Iris pigment epithelial cell (primary cell): ENCODE measurements at places on chromosomes 6 and 20.

- DNase-seq: peak; percentile 30
Observed at GRCh38 chr6:38080889-38081288, 261.4 kb downstream of the ZFAND3 start.

GRCh38 chr6:84897988-84898594 lies 133.7 kb upstream of the TBX18 start:
- DNase-seq: peak; percentile 88

GRCh38 chr6:148250975-148251685 lies 91.5 kb upstream of the SASH1 start:
- DNase-seq: peak; percentile 76

DNA sequence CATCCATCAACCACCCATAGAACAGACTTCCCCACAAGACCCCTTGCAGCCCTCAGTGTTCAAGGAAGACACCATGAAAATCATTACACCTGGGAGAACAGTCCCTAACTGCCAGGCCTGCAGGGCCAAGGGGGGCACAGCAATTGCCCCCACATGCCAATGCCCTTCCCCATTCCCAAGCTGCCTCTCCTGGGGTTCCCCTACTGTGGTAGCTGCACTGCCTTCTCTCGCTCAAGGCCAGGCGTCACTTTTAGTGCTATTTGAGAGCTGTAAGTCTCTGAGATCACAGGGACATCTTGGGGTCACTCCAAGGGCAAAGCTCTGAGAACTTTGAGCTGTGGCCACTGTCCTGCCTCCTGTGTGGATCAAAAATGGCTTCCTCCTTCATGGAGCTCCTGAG lies 6.0 kb upstream of the ACSS1 start:
- DNase-seq: no peak

DNA sequence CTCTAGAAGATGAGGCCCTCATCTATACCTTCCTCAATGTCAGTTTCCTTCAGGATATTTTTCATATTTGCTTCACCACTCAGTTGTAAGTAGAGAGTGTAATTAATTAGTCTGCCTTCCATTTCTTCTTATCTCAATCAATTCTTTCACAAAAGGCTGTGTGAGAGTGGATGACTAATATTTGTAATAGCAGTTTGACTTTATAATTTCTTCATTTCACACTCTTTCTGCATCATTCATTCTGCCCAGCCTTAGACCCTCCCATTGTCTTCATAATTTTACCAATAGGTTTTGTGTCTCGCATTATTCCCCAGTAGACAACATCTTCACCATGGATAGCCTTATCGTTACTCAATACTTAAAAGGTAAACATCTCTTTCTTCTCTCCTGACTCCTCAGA lies 1239.3 kb upstream of the MAP3K7 start:
- no peak for DNase-seq

DNA sequence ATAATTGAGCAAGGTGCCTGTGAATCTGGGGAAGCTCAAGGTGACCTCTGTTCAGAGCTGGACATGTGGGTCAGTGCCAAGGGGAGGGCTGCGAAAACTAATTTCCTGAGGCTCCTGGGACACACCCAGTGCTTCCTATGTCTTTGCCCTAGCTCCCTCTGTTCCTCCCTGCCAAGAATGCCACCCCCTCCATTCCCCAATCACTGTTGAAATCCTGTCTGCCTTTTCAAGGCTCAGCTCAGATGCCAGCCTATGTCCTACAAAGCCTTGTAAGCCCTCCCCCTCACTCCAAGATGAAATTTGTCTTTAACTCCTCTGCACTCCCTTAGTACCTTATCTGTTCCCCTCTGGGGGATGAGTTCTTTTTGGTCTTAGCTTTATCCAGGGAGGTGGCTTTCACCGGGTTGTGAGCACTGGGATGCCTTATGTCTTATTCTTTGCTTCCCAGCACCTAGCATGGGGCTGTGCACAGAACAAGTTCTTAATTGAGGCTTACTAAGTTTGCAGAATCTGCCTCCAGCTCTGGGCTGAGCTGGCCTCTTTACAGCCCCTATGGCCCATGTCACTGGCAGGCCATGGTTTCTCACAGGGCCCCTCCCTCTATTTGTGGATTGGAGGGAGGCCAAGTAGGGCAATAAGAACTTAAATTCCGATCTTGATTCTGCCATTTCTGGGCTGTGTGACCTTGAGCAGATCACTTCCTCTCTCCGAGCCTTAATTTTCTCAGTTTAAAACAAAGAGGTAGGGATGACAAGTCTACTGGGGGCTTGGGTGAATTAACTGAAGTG lies 51.5 kb upstream of the EPB41L1 start:
- DNase-seq: no peak

GRCh38 chr20:62578294-62578897 lies 63.9 kb upstream of the SLCO4A1 start:
- DNase-seq: no peak

DNA sequence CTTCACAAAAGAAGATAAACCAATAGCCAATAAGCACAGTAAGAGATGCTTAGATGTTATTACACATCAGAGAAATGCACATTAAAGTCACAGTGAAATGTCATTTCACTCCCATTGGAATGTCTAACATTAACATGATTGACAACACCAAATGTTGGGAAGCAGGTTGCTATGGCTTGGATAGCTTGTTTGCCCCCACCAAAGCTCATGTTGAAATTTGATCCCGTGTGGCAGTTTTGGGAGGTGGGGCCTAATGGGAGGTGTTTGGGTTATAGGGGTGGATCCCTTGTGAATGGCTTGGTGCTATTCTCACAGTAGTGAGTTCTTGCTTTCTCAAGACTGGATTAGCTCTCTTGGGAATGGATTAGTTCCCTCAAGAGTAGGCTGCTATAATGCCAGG lies 44.8 kb downstream of the MRAP2 start:
- DNase-seq: no peak

DNA sequence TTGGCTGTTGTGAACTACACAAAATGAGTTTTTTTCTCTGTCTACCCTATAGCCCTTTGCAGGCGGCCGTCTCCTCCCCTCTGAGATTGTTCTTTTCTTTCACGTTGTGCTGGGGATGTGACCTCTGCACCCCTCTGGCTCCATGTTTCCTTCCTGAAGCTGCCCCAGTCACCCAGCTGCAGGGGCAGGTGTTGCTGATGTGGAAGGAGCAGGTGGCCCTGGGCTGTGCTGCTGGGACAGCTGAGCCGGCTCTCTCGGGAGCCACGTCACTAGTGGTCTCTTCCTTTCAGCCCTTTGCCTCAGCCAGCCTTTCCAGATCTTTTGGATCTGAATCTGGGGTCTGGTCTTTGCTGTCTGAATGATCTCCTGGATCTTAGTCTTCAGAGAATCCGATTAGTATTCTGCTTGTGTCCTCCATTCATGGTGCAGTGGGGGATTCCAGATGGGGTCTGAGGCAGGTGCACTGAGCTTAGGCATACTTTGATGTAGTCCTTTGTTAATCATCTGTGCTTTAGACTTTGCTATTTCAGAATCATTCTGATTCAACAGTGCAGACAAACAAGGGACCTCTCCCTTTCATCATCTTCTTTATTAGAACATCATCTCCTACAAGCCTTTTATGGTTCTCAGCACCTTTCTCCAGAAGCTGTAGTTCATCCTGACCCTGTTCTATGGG lies 31.4 kb downstream of the TMEM181 start:
- no peak for DNase-seq

- DNase-seq: no peak
Observed at GRCh38 chr6:20426177-20427082, 24.8 kb downstream of the E2F3 start.

GRCh38 chr6:35327349-35328027 lies 14.9 kb upstream of the PPARD start:
- DNase-seq: peak; percentile 59

GRCh38 chr6:12312736-12313135 lies 22.6 kb downstream of the EDN1 start:
- DNase-seq: no peak

DNA sequence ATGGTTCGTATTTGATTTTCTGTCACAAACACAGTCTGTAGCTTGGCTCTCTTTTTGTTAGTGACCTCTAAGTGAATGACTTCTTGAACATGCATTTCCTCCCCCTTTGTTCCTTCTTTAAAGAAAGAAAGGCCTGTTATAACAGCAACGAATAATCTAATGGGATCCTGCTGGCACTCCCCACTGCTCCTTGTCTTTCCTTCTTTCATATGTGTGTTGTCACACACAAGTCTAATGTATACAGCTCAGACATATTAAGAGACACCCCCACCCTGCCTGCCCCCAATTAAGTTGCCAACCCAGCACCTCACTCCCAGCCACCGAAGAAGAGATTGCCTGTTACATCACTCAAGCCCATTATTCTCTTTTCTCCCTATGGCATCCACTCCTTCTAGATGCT lies 4.9 kb upstream of the SAMD5 start:
- no peak for DNase-seq

DNA sequence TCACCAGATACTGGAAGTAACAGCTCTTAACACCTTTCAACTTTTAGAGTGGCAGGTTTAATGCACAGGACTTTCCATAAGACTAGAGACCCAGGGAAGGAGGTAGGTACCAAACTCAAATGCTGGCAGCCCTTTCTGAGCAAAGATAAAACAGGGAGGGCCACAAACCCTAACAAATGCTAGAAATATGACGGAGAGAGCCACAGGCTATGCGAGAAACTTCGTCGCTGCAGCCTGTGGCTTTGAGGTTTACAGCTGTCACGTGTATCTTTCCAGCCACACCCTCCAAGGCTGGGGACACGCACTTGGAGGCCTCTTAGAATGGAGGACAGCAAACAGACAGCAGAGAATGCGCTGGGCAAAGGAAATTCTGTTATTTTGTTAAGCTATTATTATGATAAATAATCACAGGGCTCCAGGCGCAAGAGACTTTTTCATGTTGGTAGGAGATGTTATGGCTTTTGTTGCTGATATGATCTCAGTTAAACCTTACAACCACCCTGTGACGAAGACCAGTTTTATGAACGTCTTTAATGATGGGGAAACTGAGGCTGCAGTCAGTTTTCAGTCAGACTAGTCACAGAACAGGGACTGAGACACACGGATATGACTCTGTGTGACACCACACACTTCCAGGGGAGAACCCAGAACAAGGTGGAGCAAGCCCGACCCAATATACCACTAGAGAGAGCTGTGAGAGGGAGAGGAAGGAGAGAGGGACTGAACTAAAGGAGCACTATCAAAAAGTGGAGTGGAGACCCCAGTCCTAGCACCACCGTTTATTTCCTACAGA lies 2.0 kb downstream of the TRAM2 start:
- peak; percentile 71 for DNase-seq

- no peak for DNase-seq
Observed at GRCh38 chr20:24462460-24463010, 6.9 kb upstream of the SYNDIG1 start.

GRCh38 chr20:46914789-46915379 lies 20.2 kb downstream of the EYA2 start:
- no peak for DNase-seq

DNA sequence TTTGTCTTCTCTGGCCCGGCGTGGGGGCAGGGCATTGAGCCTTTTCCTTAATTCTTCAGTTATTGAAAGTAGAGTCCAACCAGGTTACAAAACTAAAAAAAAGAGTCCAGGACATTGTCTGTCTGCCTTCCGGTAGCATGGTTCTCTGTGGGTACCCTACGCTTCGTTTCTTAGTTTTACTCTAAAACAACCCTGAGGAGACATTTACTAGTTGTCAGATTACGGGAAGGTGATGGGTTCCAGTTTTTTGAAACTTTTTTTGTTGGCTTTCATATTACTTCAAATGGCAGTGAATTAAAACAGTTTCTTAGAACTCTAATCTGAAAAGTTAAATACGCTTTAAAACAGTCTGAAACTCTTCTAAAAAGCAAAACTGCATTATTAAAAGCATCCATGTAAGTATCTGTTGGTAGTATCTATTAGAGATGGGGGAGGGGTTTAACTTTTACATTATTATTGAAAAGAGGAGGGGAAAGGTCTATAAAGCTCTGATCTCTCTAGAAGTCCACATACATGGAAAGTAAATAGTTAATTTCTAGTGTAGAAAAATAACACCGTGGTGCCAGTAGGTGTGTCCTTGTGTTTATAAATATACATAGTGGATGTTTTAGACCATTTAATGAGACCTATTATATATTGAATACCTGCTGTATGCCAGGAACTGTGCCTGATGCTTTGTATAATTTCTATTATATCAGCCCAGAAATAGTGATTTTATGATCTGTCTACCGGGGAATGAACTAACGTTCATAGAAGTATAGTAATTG lies 2.2 kb downstream of the BICRAL start:
- no peak for DNase-seq

GRCh38 chr6:33744001-33744848 lies 2.5 kb downstream of the IP6K3 start:
- DNase-seq: peak; percentile 59

DNA sequence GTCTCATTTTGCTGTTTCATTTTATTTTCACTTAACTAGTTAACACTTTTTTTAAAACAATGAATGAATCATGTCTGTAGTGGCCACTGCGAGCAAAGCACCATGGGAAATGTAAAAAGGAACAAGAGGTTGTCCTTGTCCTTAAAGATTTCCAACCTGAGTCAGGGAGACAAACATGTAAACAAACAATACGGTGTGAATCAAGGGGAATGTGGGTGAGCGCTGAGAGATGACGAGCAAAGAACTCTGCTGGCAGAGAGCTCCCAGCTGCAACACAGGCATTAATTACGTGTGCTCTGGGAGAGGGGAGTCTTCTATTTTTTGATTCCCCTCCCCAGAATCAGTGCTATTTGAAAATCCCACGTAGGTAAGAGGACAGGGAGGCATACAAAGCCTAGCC lies 84.3 kb downstream of the ATXN1 start:
- peak; percentile 84 for DNase-seq

- DNase-seq: no peak
Observed at GRCh38 chr6:140388815-140389214, 1014.4 kb upstream of the CITED2 start.

GRCh38 chr6:28254121-28254519 lies 2.1 kb upstream of the ZKSCAN4 start:
- DNase-seq: no peak

GRCh38 chr6:87082160-87082721 lies 12.7 kb downstream of the CGA start:
- no peak for DNase-seq

DNA sequence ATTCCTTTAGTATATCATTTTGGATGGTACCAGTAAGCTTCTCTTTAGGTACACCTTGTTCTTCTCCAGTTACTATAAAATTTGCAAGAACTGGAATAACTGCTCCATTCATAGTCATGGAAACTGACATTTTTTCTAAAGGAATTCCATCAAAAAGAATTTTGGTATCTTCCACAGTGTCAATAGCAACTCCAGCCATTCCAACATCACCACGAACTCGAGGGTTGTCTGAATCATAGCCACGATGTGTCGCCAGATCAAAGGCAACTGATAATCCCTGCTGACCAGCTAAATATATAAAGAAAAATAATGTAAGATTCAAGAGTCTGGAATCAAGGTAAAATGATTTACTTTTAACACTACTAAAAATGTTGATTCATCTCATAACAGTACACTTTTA lies 5.3 kb downstream of the MMUT start:
- DNase-seq: peak; percentile 35

- DNase-seq: peak; percentile 72
Observed at GRCh38 chr6:41466437-41466990, 79.7 kb upstream of the FOXP4 start.

DNA sequence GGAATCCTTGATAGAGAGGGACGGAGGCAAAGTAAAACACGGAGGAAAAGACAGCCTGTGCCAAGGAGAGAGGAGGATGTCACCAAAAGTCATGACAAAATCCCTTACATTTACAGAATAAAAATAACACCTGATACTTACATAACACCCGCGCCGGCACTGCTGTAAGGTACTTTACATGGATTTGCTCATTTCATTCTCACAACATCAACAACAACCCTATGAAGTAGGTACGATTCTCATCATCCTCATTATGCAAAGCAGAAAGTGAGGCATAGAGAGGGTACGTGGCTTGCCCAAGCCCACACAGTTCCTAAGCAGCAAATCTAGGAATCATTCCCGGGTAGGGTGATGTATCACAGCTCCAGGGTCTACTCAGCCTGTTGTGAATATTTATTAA lies 67.6 kb upstream of the NFATC2 start:
- DNase-seq: no peak

- DNase-seq: no peak
Observed at GRCh38 chr20:42902509-42902908, 287.2 kb downstream of the PTPRT start.
